ENCODE measurements at places on chromosomes 7 and 10.

DNA sequence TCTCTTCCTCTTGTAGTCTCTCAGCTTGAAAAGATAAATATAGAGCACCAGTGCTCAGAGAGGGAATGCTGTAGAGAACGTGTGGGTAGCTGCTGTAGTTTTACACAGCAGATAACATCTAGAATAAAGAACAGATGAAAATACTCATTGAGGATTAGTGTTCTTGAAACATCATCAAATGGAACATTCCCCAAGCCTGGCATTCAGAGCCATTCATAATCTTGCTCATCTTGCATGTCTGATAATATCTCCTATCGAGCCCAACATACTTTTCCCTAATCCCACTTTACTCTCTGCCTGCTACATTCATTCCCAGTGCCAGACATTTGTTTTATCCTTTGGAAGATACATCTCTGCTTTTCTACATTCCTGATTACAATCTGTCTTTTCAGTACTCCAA is 35.2 kb downstream of the MCU start:
- DNase-seq = no peak

DNA sequence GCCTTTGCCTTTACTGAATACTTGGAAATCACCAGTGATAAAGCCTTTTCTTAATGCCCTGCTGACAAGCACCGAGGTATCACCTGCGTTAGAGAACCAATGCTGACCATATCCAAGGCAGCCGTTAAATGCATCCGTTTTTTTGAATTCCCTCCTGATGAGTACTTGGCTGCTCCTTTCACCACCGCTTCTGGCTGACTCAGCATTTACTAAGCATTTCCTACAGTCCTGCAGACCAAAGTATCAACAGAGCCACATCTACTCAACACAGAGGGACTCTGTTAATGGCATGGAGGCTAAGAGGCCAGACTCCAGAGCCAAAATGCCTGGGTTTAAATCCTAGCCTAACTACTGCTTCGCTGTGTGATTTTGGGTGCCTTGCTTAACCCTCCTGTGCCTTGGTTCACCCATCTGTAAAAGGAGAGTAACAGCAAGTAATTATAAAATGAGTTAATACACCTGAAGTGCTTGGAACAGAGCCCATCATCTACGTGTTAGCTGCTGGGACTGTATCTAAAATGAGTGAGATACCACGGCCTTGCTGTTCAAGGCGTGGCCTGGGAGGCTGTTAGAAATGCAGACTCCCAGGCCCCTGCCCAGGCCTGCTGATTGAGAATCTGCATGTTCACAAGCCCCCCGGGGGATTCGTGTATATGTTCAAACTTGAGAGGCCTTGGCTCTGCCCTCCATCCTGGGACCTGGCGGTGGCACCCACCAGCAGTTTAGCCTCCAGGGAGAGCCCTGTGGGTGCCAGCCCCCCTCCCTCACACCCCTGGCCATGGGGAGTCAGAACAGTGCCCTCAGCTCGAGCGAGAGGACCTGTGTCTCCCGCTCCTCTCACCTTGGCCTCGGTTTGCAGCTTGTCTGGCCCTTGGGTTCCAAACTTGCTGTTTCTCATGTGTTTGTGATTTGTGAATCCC is 30.8 kb upstream of the EFCAB10 start:
- DNase-seq = no peak

DNA sequence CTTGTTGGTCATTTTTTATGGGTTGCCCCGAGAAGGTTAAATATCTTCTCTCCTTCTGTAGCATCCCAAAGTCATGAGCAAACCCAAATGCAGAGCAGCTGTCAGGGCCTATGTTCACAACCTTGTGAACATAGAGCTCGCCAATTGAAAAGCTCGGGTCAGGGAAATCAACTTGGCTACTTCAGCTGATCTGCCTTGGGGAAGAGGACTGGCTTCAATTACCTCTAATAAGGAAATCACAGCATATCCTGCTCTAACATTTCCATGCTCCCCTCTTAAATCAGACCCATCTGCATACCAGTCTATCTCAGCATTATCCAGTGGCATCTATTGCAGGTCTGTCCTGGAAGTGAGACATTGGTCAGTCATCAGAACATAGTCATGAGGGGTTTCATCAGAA is 105.6 kb downstream of the ANKRD26 start:
- DNase-seq = no peak

DNA sequence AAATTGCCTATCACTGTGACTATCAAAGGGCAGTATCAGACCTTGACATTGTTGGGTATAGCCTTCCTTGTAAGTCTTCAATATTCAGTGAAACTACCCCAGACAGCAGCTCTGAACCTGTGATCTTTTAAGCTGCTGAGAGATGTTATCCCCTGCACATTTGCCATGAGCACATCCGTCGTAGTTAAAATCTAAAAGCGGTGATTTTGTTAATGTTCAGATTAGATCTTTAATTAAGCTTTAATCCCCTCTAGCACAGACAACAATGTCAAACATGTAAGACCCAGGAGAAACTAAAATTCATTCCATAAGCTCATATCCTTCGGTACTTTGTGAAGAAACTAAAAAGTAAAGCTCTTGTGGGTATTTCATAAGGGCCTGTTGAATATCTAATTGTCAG is 105.8 kb downstream of the MALRD1 start:
- no peak for DNase-seq

- DNase-seq = no peak
Observed at GRCh38 chr10:86988520-86988919, 20.2 kb downstream of the ADIRF start.

- peak; percentile 68 for DNase-seq
Observed at GRCh38 chr7:69603351-69603750, 5.1 kb downstream of the AUTS2 start.

DNA sequence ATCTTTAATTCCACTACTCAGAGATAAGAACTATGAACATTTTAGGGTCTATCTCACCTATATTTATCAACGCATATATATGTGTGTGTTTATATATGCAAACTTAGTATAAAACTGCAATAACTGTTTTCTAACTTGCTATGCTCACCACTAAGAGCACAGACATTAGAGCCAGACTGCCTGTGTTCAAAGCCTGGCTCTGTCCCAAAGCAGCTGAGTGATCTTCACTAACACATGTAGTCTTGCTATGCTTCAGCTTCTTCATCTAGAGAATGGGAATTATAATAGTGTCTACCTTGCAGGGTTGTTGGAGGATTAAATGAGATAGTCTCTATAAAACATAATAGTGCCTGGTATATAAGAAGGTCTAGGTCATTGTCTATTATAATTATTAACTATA is 165.5 kb downstream of the MAGI2 start:
- no peak for DNase-seq

DNA sequence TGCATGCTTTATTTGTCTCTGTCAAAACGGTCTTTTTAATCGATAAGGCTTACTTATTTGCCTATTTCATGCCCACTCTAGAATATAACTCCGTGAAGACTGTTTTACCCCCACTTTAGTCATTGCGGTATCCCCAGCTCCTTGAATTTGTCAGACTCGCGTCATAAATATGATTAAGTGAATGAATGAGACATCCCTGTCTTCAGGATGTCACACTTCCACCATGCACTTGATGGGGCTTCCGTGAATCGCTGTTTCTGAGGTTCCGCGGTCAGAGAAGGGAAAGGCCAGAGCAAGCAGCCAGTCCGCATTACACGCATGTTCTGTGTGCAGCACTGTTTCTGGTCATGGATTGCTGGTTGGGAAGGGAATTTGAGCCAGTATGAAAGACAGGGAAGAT is 138.8 kb downstream of the CELF2 start:
- no peak for DNase-seq

DNA sequence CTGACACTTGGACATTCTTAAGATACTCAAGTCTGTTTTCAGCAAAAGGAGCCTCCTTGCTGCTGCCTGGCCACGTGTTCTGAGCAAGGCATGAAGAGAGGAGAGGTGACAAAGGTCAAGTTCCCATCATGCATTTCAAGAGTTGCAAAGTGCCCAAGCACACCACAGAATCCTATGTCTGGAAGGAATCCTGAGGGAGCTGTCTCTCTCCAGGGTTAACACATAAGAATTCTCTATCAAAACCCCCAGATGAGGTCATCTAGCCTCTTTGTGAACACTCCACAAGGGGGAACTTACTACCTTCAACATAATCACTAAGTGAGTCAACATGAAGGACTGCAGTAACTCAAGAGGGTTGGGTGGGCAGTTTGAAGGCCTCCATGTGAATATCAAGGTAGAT is 155.5 kb downstream of the RNF216 start:
- no peak for DNase-seq

- DNase-seq = no peak
Observed at GRCh38 chr7:28544453-28545117, 132.3 kb downstream of the CREB5 start.

GRCh38 chr7:46534664-46535588 is 613.9 kb upstream of the IGFBP3 start:
- no peak for DNase-seq

DNA sequence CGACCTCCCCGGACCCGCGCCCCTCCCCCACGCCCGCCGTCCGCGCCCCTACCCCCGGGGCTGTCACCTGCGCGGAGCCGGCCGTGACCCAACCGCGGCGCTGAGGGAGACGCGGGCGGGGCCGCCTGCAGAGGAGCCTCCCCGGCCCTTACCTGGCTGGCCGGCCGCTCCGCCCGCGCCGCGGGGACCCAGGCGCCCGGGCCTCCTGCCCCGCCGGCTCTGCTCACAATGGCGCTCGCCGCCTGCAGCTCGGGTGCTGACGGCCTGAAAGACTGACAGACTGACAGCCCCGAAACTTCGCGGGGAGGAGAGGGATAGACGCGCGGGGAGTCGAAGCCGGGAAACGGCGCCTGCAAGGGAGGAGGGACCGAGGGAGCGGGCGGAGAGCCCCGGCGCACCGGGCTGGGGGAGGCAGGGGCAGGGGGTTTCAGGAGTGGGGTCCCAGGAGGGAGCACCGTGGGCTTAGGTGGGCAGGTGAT is 393 bp downstream of the ZNF467 start:
- DNase-seq = no peak

DNA sequence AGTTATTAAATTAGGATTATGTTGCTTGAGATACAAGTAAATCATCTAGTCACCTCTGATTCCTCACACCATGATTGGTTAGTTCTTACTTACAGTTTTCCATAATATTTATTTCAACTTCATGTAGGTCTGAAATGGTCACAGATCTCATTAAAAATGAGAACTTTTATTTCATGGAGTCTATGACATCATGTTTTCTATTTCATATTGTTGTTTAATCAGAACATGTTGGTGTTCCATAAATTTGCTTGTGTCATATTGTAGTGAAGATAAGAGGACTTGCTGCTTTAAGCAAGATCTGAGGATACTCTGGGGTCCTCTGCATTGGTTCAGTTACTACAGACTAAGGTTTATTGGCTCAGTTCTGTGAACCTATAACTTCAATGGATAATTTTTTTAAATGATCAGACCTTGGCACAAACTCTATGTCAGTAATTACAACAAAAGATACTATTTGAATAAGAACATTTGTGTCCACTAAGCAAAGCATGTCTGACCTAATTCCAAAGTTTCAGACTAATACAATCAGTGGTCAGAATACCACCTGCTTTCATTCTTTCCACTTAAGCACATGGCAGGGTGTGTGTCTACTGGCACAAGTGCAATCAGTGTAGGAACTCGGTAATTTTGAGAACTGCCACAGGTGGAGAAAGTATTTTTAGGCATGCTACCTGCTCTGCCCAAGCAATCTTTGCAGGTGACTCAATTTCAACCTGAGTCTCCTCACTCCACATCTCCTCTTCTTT is 68.5 kb downstream of the CCDC71L start:
- no peak for DNase-seq

GRCh38 chr10:6766131-6766801 is 186.2 kb upstream of the PRKCQ start:
- no peak for DNase-seq

GRCh38 chr10:104521901-104522694 is 119.0 kb upstream of the SORCS3 start:
- DNase-seq = no peak

DNA sequence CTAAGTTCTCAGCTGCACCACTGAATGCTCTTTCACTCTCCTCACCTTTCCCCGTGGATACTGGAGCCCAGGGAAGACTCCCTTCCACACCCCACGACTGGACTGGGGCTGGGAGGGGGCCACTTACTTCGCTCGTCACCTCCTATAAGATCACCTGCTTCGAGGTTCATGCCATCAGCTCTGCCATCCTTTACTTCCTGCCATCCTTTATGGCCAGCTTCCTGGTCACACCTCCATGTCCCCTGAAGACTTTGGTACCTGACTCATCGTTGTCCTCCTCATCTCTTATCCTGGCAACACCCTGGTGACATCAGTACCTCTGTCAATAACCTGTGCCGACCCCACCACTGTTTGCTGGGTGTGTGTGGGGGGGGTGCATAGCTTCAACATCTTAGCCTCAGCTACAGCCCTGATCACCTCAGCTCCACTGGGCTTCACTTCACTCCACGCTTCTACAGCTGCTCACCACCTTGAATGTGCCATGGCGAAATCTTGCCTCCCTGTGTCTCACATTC is 8.7 kb upstream of the VDAC2 start:
- DNase-seq = no peak

- no peak for DNase-seq
Observed at GRCh38 chr10:95297402-95297801, 6.6 kb upstream of the PDLIM1 start.

DNA sequence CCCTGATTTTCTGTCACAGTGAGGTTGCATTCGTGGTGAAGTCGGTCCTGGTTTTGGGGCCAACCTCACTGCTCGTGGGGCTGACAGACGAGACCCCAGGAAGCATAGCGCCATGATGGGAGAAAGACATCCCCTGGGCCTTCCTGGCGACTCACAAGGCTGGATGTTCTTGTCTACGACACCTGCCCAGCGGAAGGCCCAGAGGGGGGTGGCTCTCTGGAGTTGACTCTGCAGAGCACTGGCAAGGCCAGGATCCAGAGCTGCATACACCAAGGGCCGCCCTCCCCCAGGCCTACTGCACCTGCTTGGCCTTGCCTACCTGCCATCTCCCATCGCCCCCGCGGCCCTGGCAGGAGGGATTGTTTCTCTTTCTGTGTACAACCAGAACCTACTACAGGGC is 608.9 kb downstream of the PTPRN2 start:
- DNase-seq = no peak

DNA sequence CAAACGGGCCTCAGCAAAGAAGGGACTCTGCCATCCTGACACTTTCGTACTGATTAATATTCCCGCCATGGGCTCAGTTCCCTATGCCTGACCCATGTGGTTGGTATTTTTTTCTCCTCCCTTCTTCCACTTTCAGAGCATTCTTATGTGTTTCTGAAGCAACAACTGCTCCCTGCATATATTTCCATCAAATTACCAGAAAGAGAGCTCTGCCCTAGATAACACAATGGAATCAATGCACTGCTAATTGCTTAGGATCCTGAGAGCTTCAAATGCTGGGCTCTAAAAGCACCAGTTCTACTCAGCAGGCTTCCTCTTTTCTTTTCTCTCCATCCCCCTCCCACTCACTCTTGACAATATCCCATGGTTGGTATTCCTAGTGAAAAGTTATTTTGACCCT is 5.3 kb downstream of the TECTB start:
- no peak for DNase-seq

DNA sequence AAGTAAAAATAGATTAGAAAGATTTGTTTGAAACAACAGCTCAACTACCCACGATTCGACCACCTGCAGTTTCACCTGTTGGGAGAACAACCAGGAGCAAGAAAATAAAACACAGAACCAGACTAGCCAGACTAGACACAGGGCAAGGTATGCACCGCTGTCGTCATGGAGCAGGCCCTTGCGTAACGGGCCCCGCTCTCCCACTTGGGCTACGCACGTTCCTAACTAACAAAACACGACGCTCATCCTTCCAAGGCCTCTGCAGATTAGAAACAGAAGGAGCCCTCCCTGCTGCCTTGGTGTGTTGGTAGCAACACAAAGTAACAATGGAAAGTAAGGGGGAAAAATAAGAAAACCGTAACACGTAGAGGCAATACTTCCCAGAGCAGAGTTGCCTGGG is 45.1 kb upstream of the ELMO1 start:
- DNase-seq = no peak

- DNase-seq = no peak
Observed at GRCh38 chr10:26481914-26482550, 43.9 kb downstream of the APBB1IP start.

Measured in NCI-H187 treated with DMSO at 0.1 percent for 48 hours (cell line).